ENCODE measurements at places on chromosomes 6 and 20.

DNA sequence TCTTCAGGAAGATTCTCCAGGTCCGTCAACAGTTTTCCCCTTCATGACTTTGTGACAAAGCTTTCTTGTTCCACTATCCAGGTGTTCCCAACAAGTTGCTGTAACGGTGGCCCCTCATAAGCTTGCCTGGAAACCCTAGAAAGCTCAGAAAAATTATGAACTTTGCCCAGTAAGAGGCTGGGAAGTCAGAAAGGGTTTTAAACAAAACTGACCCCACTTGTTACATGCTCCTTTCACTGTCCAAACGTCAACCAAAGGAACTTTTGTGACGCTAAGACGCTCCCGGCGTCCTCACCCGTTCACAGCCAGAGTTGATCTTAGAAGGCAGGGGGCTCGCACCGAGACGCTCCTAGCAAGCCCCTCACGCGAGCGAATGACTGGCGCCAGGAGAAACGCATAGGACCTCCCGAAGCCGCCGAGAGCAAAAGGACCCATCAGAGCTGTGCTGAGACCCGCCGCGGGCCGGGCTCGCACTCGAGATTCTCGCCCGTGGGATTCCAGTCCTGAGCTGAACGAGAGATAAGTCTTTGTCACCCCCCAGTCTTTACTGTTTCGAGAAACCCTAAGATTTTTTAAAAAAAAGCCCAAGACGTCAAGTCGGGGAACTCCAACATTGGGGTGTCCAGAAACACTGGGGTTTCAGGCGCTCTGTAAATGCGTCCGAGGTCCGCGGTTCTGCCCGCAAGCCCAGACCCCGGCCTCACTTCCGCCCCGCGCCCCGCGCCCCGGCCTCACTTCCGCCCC, 544 bp upstream of the ACAT2 start:
- DNase-seq, result peak; percentile 35

DNA sequence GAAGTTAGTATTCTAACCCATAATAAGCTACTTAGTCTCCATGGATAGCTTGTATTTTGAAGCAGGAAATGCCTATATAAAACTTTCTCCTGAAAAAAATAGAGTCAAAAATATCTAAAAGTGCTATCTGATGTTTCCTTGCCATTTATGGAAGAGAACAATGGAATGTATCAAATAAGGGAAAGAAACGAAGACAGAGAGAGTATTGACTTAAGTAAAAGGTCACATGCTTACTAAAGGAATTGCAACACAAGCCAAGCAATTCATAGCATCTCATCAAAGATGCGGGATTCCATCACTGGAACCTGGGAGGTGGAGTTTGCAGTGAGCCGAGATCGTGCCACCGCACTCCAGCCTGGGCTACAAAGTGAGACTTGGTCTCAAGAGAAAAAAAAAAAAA, 112.9 kb upstream of the DTNBP1 start:
- no peak for DNase-seq

- DNase-seq, result no peak
Measured at GRCh38 chr20:60009318-60009717, 51.1 kb downstream of the CDH26 start.

DNA sequence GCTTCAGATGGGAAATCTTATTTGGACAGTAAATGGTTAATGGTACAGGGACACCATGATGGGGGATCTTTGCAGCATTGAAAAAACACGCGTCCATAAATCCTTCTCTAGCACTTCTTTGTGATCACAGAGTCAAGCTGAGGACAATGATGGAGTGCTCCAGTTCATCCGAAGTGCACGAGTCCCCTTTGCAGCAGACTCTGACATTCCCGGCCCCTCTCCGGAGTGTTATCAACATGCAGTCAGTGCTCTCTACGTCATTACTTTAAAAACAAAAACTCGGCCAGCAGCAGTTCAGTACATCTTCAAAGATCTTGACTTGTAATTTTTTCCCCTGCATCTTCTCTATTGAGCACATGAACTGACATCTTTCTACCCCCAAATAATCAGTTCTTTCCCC, 185.5 kb upstream of the AKAP12 start:
- peak; percentile 75 for DNase-seq

DNA sequence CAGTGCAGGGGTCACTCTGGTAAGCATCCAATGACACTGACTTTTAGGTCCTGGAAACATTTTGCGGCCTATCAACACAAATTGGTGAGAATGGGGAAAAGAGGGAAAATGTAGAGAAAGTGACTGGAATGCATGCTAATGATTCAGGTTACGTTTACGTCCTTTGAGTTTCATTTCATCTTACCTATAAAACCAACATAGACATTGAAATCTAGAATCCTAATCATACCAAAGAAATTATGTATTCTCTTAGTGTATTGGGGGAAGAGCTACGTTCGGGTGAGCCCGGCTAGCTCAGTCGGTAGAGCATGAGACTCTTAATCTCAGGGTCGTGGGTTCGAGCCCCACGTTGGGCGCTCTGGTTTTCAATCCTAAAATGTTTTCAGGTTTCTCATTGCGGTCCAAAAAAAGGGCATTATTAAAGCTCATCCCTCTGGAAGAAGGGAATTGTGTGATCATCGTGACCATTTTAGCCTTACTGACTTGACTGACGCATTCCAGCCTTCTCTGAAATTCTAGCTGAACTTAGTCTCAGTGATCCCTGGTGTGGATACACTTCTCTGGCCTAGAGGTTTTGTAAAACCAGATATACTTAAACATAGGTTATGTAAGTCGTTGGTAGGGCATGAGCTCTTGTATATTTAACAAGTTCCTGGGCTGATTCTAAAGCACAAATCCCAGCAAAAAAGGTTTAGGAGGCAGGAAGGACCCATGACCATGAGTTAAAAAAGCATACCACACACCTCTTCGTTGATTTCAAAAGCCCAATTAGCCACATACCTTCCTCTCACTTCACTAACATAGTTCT, 18.3 kb downstream of the HMGN4 start:
- DNase-seq, result peak; percentile 77

DNA sequence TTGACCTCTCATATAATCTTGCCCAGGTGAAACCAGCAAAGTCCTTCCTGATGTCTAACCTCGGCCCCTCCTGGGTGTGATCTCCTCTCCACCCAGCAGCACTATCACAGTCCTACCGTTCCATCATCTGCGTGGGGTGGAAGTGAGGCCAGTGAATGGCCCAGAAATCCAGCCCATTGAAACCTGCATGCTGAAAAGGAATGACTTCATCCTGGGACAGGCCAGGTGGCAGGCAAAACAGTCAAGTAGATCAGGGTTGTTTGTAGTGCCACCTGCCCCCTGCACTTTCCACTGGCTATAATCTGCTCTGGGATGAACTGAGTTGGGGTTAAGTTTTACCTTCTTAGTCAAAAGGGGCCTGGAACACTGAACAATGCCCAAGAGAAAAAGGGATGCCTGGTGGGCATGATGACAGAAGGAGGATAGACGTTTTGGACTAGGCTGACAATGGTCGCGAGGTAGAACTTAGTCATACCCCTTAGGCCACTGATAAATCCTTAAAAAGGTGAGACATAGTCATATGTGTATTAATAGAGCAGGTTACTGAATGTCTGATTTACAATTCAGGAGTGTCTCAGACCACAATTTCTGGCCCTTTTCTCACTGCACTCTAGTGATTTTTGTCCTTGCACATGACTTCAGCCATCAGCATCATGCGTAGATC, 8.1 kb upstream of the HSP90AB1 start:
- DNase-seq, result peak; percentile 14

GRCh38 chr20:57724610-57725405, 15.0 kb upstream of the PMEPA1 start:
- no peak for DNase-seq

DNA sequence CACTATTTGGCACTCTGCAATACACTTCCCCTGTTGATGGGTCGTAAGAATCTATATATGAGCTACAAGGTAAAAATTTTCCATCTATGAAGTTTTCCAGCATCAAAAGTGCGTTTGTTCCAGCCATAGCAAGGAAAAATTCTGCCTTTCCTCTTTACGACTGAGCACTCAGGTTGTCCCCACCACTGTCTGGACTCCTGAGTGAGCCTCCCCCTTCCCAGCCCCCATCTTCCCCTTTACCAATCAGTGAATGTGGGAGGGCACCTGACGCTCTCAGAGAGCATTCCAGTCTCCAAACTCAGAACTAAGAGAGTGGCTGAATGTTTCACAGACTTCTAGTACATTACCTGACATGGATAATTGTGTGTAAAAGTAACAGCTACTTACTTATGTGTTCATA, at the start of gene ALDH8A1:
ALDH8A1 (minus strand) TSS at position 175 of the 400 bp plus-strand sequence; CDS start at position 127, 48 bp downstream.
- no peak for DNase-seq

GRCh38 chr20:50294164-50295088, 103.8 kb downstream of the CEBPB start:
- DNase-seq, result no peak

DNA sequence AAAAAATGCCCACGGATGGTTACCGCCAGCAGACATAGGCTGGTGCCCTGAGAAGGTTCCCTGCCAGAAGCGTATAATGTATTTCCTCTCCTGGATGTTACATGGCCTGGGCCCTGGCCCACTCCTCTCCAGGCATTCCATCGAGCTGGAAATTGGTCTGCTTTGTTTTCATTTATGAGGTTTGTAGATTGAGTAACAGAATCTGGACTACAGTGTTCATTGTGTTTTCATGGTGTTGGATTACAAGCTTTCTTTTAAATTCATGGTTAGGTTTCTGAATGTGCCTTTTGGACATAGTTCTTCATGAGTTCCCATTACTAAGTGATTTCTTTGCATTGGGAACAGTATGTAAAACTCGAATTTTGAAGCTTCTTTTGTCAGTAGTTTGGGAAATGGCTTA, 6.4 kb downstream of the TIAM2 start:
- DNase-seq, result no peak

DNA sequence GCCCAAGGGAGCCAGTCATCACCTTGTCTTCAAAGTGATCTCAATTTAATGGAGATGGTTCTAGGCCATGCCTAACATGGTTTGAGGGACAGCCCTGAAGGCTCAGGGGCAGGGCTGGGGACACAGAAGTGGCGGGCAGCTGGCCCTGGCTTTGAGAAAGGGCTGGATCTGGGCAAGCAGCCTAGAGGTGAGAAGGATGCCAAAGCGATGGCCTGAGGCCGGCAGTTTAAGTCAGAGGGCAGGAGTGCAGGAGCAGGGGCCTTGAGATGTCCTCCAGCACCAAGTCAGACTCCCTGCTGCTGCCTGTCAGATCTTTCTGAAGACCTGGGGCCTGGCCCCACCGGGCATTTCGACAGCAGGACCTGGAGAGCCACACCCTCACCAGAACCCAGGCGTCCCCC, 28.4 kb upstream of the APMAP start:
- DNase-seq, result peak; percentile 15

DNA sequence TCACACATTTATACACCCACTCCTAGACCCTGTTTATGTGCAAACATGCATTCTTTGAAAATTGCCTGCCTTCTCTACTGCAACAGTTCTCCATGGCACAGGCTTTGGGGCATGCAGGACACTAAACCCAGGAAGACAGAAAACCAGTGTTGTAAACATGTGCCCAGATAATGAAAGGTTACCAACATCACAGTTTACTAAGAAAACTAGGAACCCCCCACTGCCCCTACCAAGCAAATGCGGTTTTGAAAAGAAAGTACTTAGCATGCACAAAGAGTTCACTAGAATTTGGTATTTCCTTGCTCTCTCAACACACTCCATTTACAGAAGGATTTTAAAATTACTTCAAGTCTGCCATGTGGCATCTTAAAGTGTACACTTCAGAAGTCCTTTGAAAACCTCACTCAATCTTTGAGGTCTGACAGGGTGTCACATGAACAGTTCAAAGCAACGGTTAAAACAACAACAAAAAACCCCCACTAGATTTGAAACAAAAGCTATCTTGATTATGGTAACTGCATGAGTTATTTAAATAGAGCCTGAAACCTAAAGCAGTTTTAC, 245.0 kb downstream of the GMPR start:
- no peak for DNase-seq

DNA sequence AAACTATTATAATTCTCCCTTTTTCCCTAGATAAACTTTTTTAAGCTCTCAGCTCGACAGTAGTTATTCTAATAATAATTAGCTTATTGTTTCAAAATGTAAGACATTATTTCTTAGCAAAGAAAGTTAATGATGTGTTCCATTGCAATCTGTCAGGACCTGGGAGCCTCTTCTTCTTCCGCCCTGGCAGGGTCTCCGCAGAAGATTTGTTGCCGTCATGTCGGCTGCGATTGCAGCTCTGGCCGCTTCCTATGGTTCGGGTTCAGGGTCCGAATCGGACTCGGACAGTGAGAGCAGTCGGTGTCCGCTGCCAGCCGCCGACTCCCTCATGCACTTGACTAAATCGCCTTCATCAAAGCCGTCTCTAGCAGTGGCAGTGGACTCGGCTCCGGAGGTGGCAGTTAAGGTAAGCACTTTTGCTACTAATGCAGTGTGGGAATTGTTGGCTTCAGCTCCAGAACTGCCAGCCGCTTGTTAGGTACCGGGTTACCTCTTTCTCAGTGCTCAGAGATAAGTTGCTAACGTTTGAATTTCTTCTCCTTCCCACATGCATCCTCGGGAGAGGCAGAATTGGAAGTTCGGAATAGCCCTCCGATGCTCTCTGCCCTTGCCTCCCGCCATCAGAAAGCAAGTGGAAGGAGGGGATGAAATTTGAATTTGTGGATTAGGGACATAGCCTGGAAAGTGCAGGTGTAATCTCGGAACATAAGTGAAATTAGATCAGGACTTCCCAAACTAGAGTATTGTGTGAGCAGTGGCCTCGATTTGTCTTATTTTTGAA, at the start of gene CDC40:
CDC40 (plus strand) TSS at position 200 of the 781 bp plus-strand sequence; CDS start at position 218, 18 bp downstream.
- peak; percentile 58 for DNase-seq

- DNase-seq, result peak; percentile 57
Measured at GRCh38 chr20:48686238-48687116, 141.3 kb downstream of the PREX1 start.

GRCh38 chr20:15862178-15862577, 711.1 kb downstream of the KIF16B start:
- no peak for DNase-seq

GRCh38 chr6:142942805-142943227, 2.2 kb downstream of the HIVEP2 start:
- DNase-seq, result no peak

DNA sequence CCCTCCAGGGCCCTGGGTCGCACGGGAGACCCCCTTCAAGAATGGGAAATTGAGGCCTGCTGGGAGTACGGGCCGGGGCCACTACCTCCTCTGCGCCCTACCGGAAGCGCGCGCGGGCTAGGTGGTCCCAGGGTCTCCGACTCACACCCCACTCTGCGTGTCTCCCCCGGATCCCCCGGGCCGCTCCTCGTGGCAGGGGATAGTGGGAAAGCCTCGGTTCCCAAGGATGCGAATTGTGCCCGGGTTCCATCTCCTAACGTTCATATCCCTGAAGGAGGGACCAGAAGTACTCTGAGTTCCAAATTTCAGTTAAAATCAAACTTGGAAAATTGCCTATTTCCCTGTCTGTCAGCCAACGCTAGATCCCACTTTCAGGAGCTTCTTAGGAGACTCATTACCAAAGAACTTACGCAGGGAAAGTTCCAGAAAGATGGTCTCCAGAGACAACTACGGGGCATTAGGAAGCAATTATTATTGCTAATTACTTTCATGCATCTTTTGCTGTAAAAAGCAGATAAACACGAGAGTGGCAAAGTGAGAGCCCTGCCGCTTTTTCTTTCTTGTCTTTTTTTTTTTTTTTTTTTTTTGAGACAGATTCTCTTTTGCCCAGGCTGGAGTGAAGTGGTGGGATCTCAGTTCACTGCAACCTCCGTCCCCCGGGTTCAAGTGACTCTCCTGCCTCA, 858 bp downstream of the FAM83D start:
- DNase-seq, result no peak

Data from left hindlimb (tissue), 1 donor.